Myocyte (in vitro differentiated cells): ENCODE measurements at places on chromosomes 6 and 20. TPM values are rescaled to one million over a fixed set of nuclear protein-coding genes. Genes with fewer than 3 reads are reported as not detected.

DNA sequence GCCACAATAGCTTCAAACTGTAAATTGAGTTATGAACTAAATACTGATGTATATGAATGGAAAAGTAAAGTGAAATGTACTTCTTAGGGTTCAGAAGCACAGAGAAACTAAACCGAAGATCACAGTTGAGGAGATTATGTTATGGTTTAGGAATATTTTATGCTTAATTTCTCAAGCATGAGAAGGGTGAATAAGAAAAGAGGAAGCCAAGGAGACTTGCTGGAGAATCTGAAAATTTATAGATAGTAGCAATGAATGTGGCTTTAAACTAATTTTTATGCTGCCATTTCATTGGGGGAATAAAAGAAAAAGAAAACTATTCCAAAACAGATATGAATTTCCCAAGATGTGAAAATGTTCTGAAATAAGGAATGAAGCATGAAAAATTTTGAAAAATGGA, 5.6 kb downstream of the ANKS1A start:
- no peak for DNase-seq

- peak; percentile 22 for DNase-seq
Observed at GRCh38 chr20:46117704-46118467, at the start of gene CD40. Gene CD40, plus strand, starts transcription at chr20:46118314. Its CDS starts 30 bp downstream, at chr20:46118344.

- no peak for DNase-seq
Observed at GRCh38 chr6:137666202-137666774, 172.1 kb upstream of the OLIG3 start.

- DNase-seq = no peak
Observed at GRCh38 chr6:89386917-89387491, 25.1 kb downstream of the RRAGD start.

DNA sequence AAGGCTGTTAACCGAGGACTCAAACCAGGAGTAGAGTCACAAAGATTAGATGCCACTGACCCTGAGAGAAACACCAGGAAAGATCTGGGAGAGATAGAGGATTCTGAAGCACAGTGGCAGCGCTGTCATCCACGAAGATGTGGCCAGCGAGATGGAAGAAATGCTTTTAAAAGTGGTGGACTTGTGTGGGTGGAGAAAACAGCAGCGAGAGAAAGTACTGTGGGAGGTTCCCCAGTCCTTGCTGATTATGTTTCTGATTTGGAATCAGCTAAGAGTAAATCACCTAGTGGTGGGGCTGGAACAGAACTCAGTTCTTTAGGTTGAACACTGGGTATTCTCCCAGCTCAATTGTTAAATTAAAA, 435 bp upstream of the ZNF322 start:
- DNase-seq = no peak

DNA sequence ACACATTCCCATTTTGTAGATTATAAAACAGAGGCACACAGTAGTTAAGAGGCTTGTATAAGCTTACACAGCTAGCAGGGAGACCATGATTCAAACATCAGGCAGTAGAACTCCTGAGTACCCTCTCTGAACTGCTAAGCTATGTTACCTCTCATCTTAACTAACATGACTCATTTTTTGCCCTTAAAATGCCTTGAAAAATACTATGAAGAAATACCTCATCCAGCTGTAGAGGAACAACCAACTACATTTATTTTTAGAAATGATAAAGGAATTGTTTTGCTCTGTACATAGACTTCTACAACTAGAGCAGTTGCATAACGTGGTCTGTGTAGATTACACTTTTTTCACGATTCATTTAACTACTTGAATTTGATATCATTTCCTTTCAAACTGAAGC, 102.1 kb downstream of the FLRT3 start:
- DNase-seq = peak; percentile 18

GRCh38 chr6:139028215-139028657, 309 bp upstream of the ABRACL start:
- DNase-seq = no peak

DNA sequence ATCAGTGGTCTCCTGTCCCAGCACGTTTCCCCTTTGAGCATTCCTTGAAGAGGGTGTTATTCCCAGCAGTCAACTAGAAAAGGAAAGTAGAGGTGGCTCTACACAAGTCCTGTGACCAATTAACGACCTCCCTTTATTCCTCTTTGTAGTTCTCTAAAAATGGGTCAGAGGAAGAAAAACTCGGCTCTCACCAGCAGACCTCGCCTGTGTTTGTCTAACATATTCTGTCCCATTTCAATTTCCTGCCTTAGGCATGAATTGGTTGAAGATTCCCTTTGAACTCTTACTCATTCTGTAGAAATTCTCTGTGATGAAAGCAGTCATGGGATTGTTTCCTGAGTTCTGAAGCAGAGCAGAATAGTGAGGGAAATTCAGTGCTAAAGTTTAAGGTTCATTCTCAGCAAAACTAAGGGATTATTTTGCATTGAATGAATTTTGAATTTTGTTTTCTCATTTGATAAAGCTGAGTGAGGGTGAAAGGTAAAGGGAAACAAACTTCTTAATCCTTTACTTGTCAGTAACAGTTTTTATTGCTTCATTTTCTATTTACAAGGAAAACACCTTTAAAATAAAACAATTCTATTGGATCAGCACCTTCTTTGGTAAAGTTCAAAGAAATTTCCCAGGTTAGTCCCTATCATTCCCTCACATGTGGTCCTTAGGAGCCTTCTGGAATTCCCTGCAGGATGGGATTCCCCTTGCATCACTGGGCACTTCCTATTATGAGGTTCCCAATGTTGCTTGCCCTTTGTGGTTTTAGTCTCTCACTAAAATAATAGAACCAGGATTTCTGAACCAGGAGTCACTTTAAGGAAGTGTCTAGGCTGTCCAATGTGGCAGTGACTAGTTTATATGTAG, 105.8 kb downstream of the SLX4IP start:
- peak; percentile 56 for DNase-seq

- peak; percentile 35 for DNase-seq
Observed at GRCh38 chr6:165799391-165800153, 136.5 kb upstream of the PDE10A start.

DNA sequence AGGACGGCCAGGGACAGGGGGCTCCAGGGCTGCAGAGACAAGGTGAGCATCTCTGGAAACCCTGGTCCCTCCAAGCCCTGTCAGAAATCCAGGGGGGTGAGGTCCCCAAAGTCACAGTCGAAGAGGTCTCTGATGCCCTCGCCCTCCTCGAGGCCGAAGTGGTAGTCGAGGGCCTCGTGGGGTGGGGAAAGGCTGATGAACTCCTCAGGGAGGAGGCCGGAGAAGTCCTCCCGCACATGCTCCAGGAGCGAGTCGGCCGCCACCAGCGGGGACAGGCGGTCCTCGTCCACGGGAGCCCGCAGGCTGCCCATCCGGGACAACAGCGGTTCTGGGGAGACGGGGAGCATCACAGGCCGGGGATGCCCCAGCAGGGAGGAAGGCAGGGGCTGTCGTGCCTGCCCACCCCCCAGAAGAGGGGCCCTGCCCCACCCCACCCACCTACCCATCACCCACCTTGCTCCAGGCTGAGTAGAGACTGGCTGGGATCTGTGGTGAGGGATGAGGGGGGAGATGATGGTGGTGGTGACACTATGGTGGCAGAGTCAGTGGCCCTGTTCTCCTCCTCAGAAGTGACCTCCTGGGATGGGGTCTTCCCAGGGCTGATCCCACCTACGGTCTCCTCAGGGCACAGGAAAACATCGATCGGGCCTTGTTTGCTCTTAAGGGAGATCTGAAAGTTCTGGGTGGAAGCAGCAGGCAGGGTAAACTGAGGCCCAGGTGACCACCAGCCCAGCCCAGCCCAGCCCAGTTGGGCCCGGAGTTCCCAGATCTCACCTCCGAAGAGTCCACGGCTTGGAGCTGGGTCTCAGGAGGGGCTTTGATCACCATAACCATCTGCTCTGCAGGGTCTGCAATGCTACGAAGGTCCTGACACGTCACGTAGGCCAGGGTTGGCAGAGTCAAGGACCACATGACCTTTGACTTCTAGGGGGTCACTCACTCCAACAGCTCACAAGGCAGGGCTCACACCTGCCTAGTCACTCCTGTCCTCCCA, 2.7 kb upstream of the NECAB3 start:
- DNase-seq = no peak

DNA sequence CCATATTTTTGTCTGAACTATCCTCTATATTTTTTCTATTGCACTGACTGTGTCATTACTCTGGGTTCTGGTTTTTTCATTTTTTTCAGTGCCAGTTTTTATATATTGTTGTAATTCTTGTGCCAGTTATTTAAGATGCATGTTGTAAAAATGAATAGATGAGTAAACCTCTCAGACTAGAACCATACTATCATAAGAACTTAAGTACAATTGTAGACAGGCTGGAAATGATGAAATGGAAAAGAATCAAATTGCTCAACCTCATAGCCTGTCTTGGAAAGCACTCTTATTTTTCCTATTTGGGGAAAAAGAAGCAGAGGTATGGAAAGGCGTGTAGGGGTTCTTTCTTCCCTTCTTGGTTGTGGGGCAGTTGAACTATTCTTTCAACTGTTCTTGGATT, 30.2 kb downstream of the PANK2 start:
- DNase-seq = no peak

DNA sequence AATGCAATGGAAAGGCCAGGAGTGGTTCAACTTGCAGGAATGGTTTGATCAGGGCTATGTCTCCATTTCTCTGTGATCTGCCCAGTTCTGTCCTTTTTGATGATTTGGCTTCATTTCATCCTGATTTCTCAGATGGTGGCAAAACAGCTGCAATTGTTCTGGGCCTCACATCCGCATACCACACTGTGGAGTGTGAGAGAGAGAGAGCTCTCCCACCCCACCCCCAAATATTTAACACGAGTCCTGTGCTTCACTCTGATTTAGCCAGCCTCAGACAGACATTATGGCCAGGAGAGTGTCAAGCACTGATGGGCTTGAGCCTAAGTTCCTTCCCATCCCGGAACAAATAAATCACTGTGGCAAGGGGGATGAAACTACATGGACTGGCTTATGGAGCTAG, 284.6 kb downstream of the CDC5L start:
- peak; percentile 76 for DNase-seq

GRCh38 chr6:26022132-26022472, 59.5 kb downstream of the TRIM38 start:
- DNase-seq = peak; percentile 76

DNA sequence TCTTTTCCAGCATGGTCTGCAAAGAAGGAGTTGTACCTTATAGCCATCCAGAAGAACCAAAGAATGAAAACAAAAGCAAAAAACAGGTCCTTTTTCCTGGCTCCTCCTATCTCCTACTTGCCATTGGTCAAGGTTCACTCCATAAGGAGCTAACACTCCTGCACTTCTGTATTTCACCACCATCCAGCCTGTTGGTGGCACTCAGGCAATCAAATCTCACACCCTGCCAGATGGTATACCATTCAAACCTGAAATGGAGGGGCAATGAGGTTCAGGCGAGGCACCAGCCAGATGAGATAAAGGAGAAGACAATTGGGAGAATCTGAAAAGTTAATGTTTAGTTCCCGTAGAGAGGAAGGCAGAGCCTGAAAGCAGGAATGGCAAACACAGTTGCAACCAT, 203.8 kb downstream of the ALDH8A1 start:
- no peak for DNase-seq

DNA sequence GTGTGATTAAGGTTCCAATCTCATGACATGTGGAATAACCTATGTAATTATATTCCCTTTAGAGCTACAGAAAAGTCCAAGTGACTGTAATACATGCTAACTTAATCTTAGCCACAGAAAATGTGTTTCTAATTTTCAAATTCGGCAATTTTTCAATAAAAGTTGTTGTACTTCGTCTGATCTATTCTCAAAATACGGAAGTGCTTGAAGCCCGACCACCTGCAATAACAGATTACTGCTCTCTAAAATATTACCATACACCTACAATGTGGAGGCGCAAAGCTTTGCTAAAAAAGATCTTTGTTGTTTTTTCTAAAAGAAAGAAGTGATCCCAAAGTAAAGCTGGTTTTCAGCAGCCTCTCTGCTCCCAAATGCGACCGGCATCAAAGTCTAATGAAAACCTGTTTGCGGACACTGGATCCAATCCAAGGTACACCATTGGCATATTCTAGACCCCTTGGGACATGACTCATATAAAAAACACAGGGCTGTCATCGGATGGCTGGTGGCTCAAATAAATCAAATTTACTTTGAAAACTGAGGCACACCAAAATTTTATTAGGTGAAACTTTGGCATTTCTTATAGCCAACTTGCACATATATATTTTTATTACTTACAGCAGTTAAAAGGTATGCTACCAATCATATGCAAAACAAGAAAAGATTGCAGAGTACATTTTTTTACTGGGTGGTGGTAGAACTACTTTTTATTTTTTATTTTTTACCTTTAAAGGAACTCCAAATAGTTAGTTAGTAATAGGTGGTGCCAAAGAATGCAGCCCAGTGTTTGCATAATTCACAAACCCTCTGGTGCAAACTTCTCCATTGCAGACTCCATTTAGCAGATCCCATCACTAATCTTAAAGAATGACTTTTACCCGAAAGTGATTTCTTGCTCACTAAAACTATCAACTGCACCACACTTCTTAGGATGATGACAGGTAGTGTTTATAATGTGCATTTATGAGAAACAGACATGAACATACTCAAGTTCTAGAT, 118.7 kb upstream of the TBX18 start:
- DNase-seq = peak; percentile 60

DNA sequence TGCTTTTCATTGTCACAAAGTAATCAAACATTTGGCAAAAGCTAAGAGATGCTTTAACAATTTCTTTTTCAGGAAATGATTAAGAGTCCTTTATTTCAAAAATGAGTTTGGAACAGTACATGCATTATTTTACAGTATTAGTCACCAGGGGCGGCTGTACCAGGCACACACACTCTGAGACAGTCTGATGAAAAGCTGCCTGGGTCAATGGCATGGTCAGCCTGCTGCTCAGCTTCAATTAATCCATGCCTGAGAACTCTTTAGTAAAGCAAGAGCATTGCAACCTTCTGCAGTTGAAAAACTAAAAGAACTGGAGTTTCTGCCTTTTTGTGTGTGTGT, 105.5 kb downstream of the TULP4 start:
- DNase-seq = peak; percentile 13

- DNase-seq = no peak
Observed at GRCh38 chr6:34514593-34515472, 41.3 kb downstream of the SPDEF start.

DNA sequence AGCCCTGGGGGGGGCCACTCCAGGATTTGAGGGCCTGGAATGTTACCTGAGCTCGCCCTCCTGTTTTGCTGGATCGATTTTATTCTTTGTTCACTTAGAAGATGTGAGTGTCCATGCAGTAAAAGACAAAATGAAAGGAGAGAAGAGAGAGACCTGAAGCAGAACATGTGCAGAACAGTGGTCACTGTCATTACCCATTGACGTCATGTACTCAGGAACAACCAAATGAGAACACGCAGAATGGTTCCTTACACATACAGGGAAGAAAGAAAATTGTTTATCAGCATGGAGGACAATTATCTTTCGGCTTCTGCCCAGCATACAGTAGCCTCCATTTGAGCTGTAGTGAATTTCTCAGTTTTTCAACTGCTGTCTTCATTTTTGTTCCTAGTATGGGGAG, 258.1 kb downstream of the FNDC1 start:
- no peak for DNase-seq

- DNase-seq = no peak
Observed at GRCh38 chr6:25727028-25727427, 27.5 kb upstream of the SLC17A4 start.

- no peak for DNase-seq
Observed at GRCh38 chr20:2385026-2385425, 4.3 kb downstream of the TGM6 start.

BCAS1 gene
- 5.0 and 6.3 TPM in 2 replicates for total RNA-seq

DEFB118 gene
- not detected in 2 replicates for total RNA-seq

TINAG gene
- 0.72 TPM in 1 of 2 replicates, not detected in the other for total RNA-seq

C6orf52 gene
- 0.75 TPM in 1 of 2 replicates, not detected in the other for total RNA-seq

SH3BGRL2 gene
- total RNA-seq = 4.0 and 8.2 TPM in 2 replicates

PRKN gene
- 8.9 and 11.6 TPM in 2 replicates for total RNA-seq

EPB41L2 gene
- 23.8 and 24.1 TPM in 2 replicates for total RNA-seq

MLIP gene
- 5.2 and 18.3 TPM in 2 replicates for total RNA-seq

DLK2 gene
- total RNA-seq = 3.3 and 6.2 TPM in 2 replicates

EYA2 gene
- 0.42 TPM in 1 of 2 replicates, not detected in the other for total RNA-seq

SLC22A2 gene
- total RNA-seq = not detected in 2 replicates
